ENCODE measurements at places on chromosomes 13 and 19.

DNA sequence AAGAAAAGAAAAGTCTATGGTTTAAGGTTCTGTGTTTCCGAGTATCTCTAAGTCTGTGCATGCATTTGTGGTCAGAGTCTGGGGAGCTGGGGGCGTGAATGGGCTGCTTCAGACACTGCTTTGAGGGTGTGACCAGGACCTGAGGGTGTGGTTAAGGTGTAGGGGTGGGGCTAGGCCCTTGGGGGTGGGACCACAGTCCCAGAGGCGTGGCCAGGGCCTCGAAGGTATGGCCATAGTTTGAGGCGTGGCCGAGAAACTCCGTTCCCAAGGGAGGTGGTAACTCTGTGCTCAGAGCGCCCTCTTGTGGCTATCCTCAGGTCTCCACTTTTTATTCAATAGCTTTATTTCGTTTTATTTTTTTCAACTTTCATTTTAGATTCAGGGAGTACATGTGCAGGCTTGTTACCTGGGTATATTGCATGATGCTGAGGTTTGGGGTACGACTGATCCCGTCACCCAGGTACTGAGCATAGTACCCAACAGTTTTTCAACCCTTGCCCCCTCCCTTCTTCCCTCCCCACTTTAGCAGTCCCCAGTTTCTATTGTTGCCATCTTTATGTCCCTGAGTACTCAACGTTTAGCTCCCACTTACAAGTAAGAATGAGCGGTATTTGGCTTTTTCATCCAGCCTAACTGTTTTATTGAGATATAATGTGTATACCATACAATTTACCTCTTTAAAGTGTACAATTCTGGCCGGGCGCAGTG is 7.0 kb upstream of the CBLC start:
- peak; percentile 97 for DNase-seq

DNA sequence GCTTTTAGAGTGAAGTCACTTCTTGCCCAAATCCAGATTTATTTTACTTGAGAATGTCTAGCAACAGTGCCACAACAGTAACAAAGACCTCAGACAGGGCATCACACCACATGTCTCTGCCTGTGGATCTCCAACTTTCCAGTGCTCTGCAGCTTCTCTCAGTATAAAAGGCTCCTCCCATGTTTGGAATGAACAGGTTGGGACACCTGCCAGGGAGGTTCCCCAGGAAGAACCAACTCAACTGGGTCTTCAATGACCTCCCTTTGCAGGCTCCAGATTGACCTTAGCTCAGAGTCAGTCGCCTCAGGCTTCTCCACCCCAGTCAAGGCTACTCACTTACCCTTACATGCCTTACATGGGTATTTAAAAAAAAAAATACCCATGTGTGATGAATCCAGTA is 3.4 kb downstream of the ZNF823 start:
- no peak for DNase-seq

DNA sequence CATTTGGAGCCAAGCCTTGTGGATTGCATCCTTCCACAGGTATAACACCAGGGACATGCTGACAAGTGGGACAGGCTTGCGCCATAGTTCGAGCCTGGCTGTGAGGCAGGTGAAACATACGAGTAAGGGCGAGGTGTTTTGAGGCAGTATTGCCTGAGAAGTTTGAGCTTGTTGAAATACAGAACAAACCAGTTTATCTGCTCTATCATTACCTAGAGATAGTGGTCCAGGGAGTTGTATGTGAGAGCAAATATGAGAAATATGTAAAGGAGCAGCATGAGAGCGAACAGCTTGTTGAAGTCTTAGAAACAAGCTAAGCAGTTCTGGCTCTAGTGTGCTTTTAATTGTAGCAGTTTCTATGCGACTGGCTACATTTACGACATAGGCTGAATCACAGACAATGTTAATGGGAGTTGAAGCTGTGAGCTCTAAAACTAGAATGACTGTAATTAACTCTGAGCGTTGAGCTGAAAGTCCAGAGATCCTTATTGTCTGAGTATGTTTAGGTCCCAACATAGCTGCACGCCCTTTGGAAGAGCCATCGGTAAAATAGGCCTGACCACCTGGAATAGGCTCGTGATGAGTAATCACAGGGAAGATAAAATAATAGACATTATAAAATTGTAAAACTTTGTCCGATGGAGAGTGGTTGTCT is 8.2 kb downstream of the ZNF439 start:
- no peak for DNase-seq

DNA sequence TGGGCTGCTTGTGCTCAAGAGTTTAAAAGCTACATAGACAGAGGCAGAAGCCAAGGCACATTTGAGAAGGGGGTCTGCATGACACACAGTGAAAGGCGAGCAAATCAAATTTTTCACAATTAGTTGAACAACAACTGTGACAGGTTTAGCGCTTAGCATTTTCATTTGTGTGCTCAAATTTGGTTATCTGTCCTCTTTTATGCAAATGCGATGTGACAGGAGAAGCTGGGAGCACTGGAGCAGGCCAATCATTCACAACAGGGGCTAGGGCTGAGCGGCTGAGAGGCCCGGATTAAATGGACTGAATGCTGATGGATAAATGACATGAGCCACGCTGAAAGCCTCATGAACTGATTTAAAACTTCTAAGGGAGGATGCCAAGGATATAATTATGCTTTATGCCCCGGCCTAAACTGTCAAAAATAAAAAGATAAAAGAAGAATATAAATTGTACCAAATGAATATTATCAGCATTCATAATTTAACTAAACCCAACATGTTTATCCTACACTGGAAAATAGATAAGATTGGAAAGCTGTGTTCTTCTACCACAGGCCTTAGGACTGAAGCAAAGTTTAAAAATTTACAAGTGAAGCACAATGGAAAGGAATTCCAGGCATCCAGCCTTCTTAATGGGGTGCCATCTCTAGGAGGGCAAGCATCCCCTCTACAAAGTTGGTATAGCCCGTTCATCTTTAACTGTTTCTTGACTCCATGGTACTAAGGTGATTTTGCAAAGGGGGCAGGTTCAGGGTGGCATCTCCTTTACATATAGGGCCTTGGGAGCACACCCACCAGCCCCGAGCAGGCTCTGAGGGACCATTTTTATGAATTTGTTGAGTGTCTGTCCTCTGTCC is 117.9 kb downstream of the RBM26 start:
- DNase-seq: no peak

Data from GDM1 (cell line).